Fibroblast of skin of back (primary cell): ENCODE measurements at places on chromosomes 4 and X.
A peak's percentile ranks its signal among the peaks of the same experiment; 100 is the strongest.

- no peak for DNase-seq
Measured at GRCh38 chr4:7424553-7425111, 10.1 kb downstream of the PSAPL1 start.

DNA sequence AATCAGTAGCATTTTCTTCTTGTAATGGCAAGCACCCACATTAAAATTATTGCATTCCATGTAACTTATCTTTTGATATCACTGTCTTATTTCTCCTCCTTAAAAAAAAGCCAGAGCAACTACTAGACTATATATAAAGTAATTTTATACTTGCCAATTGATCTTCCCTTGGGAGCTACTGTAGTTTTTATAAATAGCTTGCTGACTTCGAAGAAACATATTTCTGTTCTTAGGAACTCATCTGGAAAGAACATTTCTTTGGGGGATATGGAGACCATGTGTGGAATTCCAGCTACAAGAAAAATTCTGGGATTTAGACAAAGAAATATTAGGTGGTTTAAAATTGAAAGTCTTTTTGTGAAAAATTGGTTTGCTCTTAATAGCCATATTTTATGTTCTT, 94.9 kb downstream of the BMPR1B start:
- DNase-seq, result peak; percentile 33

- peak; percentile 80 for DNase-seq
Measured at GRCh38 chr4:185865901-185866328, 53.9 kb upstream of the SORBS2 start.

- no peak for DNase-seq
Measured at GRCh38 chrX:104334971-104335370, 80.2 kb upstream of the ESX1 start.

GRCh38 chrX:27775984-27776383, 31.8 kb upstream of the MAGEB10 start:
- DNase-seq, result no peak

GRCh38 chrX:123626962-123627361, 105.9 kb downstream of the THOC2 start:
- DNase-seq, result peak; percentile 85

DNA sequence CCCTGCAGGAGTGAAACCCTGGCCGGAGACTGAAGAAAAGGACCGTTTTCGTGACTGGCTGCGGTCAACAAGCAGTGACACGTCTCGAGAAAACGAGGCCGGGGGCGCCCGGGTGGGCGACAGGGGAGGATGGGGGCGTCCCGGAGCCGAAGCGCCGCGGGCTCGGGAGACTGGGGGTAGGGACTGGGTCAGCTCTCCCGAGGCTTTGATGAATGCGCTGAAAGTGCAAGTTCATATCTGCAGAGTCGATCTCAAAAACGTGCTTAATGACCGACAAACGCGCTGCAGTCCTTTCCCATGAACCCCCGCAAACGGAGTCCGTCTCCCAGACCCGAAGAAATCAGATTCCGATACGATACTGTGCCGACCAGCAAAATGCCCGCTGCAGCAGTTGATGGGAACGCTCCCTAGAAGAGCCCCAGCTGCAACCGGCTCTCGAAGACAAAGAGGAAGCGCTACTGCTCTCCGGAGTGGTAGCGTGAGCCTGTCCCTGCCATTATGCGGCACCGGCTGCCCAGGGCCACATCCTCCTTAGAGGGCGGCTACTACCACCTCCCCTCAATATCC, 806 bp upstream of the CD99L2 start:
- DNase-seq, result peak; percentile 21

DNA sequence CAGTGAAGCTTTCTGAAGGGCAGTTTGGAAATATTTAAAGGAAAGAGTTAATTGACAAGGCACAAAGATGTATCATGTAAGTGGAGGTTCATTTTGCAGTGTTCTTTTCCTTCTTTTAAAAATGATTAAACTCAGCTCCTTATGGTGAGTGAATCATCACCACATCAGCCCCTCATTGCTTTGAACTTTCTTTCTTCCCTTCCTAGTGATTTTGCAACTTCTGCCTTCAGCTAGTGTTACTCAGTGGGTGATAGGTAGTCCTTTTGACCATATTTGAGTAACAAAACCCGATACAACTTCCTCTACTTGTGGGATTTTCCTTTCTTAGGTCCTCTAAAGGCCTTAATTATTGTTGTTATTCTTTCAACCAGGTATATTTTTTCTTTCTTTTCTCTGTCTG, 8.2 kb downstream of the ZCCHC4 start:
- DNase-seq, result peak; percentile 17
